ENCODE measurements at places on chromosomes 1 and 21.

- DNase-seq: no peak
Measured at GRCh38 chr21:29085106-29085752, 11.8 kb upstream of the CCT8 start.

DNA sequence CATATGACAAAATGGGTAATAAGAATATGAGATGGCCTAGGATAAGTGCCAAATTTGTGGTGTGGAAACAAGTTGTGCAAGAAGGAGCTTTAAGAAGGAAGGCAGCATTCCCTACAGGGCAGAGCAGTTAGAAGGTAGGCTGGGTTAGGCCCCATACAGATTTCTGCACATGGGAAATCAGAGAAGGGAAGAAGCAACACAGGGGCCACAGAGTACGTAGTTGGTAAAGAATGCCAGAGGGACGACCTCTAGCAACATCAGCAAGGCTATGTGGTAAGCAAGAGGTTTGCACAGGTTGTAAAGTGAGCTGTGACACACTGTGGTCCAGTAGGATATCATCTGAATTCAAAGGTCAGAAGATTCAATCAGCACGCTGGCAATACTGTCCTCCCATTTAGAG, 765.6 kb upstream of the B3GALT2 start:
- DNase-seq: no peak

GRCh38 chr21:26845066-26845758, at the start of gene ADAMTS1:
TSS of gene ADAMTS1 (minus strand) at chr21:26845409. CDS start at chr21:26844954, 455 bp downstream.
- no peak for DNase-seq

- DNase-seq: no peak
Measured at GRCh38 chr1:119782631-119783325, 14.1 kb upstream of the HMGCS2 start.

- DNase-seq: no peak
Measured at GRCh38 chr1:244138399-244138798, 87.3 kb downstream of the ZBTB18 start.

DNA sequence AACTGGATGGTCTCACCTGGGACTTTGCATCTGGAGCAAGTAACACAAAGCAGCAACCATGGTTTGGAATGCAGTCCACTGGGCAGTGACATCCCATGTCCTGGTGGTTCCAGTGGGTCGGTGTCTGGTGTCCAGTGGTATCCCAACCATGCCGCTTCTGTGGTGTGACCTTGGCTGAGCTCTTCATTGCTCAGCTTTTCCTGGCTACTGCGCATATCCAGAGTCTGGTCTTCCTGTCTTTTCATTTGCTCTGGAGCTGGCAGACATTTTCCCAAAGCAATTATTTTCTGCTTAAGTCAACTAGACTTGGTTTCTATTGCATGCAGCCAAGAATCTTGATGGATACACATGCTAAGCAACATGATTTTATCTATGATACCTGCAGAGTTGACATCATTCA, 28.4 kb upstream of the CD2 start:
- DNase-seq: no peak

DNA sequence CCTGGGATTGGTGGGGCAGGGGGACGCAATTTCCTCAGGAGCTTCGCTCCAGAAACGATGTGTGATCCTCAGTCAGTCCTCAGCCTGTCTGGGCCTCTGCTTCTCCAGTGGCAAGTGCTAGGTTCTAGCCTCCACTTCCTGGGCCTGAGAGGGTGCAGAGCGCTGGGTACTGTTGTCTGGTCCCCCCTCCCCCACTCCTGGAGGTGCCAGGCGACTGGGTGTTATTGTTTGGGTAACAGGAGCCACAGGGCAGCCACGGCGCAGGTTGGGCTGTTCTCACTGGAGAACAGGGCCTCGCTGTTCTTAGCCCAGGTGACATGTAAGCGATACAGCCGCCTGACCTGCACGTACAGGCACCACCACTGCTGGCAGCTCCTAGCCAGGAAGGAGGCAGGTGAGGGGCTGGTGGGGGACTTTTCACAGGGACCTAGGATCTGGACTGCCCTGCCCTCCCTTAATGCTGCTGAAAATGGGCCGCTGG, 2.1 kb downstream of the RPS6KA1 start:
- DNase-seq: no peak

GRCh38 chr1:57707631-57708030, 283.8 kb upstream of the DAB1 start:
- no peak for DNase-seq

- no peak for DNase-seq
Measured at GRCh38 chr1:19391596-19391981, 79.5 kb downstream of the SLC66A1 start.

DNA sequence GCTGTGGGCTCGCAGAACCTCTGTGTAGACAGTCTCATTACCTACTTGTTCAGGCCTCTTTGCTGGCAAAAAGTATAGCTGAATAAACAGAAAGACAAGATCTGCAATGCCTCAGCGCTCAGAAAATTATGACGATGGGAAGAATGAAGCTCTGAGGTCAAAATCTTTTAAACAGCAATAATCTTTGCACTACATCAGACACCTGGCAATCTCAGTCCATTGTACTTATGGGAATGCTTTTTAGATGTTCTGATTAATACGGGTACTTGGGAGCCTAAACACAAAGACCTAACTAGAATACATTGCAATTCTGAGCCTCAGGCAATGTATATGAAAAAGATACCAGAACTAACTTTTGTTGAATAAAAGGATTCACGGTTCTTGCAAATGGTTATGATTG, 410.7 kb downstream of the SMYD3 start:
- DNase-seq: no peak

DNA sequence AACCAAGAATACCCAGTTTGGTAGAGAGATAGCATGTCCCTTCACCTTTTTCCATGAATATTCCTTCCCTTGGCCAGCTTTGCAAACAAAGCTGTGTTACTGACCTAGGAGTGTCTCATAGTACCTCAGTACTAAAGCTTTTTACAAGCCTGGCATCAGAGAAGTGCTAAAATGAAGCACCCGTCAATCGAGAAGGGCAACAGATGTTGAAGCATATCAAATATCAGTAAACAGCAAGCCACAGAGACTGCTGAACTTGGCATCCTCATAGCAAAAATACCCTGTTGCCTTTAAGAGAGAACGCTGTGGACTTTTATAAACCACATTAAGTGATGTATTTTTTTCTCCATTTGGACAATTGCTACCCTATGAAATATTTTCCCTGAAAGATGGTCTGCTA, 128.6 kb upstream of the HOOK1 start:
- no peak for DNase-seq

DNA sequence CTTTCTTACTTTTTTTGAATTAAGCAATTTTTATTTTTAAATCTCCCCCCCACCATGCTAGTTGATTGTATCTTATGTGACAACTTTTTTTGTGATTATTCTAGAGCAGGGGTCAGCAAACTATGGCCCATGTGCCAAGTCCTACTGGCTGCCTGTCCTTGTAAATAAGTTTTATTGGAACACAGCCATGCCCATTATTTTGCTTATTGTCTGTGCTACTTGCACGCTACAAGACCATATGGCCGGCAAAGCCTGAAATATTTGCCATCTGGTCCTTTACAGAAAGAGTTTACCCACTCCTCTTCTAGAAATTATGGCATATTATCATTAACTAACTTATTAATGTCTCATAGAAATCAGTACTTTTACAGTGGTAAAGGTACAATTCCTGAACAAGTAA, 51.7 kb downstream of the AK5 start:
- DNase-seq: no peak

DNA sequence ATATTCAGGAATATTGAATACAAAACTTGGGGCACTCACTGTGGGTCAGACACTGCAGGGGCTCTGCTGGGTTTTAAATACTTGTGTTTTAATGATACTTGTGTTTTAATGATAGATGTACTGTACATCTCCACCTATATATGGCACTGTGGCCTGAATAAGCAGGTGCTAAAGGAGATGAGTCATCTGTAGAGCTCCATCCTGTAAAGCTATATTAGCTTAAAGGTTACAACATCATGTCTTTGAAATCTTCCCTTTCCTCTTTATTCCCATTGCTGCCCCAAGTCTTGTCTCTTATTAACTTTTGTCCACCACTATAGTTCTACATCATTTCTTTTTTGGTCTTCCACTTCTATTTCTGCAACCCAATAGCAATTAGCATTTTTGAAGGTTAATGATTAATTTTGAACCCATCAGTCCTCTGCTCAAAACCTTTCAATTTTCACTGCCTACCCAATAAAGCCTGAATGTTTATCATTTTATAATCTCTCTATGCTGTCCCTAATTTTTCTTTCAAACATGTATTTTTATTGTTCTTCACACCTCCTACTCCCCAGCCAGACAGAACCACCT, 113.3 kb upstream of the PTGFR start:
- DNase-seq: no peak

DNA sequence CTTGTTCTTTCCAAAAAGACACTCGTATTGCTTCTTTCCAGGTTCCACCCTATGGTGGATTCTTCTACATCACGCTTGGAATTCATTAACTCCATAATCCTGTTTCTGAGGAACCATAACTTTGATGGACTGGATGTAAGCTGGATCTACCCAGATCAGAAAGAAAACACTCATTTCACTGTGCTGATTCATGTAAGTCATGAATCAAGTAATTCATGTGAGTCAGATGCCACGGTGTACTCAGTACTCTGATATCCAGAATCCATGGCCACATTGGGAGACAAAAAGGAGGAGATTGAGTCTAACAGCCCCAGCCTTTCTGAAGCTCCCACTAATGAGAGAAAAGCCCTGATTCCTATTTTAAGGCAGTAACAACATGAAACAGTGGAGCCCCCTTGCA, 7.4 kb downstream of the CHI3L2 start:
- DNase-seq: no peak

- no peak for DNase-seq
Measured at GRCh38 chr1:205920159-205920558, 23.1 kb downstream of the SLC26A9 start.

- DNase-seq: no peak
Measured at GRCh38 chr1:101739826-101740330, 256.8 kb downstream of the OLFM3 start.

GRCh38 chr1:208329300-208329699, 85.1 kb upstream of the PLXNA2 start:
- DNase-seq: no peak

DNA sequence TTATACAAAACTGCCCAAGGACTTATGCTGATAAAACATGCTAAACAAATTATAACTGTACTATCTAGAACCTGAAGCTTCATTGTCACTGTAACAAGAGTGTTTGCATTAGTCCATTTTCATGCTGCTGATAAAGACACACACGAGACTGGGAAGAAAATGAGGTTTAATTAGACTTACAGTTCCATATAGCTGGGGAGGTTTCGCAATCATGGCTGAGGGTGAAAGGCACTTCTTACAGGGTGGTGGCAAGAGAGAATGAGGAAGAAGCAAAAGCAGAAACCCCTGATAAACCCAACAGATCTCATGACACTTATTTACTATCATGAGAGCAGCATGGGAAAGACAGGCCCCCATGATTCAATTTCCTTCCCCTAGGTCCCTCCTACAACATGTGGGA, 100.4 kb downstream of the SPATA6 start:
- DNase-seq: no peak

GRCh38 chr1:205576805-205577761, 54.7 kb downstream of the ELK4 start:
- DNase-seq: no peak

DNA sequence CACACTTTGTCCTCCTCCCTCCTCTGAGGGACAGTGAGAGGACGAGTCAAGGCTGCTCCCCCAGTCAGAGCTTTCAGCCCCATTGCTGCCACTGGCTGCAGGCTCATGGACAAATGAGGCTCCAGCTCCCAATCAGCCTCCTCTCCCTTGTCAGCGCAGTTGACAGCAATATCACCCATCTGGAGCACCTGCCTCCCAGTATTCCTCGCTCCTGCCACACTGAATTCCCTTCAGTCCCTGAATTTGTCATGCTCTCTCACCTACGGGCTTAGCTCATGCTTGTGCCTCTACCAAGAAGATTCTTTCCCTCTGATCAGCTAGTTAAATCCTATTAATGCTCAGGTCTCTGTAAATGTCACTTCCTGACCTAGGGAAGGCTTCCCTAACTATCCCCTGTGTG, 54.4 kb upstream of the SYT6 start:
- no peak for DNase-seq

GRCh38 chr1:246214708-246215509, 292.2 kb downstream of the SMYD3 start:
- DNase-seq: no peak

- DNase-seq: no peak
Measured at GRCh38 chr1:29453502-29454240, 217.3 kb downstream of the PTPRU start.

GRCh38 chr21:36111238-36111637, 23.6 kb upstream of the CBR3 start:
- DNase-seq: no peak

DNA sequence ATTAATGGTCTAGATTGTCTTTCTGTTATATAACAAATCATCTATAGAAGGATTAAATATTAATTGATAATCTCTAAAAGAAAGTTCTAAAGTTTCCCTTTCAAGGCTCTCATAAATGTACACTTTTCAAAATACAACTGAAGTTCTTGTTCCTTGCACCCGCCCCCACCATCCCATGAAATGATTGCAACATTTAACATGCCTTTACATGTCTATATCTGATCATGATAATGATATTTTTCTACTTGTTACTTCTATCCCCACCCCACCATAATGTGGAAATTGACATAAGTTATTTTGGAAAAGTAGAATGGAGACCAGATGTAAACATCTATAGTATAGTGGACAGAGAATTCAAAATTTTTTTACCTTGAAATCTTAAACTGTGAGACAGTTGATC, 186.6 kb downstream of the NTNG1 start:
- DNase-seq: no peak

GRCh38 chr21:38733972-38734546, 71.7 kb upstream of the ETS2 start:
- peak; percentile 70 for DNase-seq

- DNase-seq: no peak
Measured at GRCh38 chr1:160637821-160638539, 8.9 kb downstream of the SLAMF1 start.

GRCh38 chr1:48019714-48020315, 22.6 kb upstream of the TRABD2B start:
- no peak for DNase-seq

DNA sequence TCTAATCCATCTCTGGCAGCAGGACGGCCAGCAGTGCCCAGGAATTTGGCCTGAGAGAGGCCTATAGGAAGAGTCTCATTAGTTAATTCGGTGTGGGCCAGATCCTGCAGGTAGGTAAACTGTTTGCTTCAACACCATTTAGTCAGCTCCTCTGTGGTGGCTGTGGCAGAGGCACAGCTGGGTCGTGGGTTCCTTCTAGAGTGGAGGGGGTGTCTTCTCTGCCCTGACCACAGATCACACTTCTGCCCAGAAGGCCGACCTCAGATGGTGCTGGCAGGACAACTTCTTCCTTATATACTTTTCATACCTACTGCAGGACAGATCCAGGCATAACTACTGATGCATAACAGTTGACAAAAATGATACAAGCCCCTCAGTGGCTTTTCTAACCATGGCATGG, 281.4 kb downstream of the RPS6KC1 start:
- DNase-seq: no peak

Data from stimulated activated CD4-positive, alpha-beta T cell treated with anti-CD3 and anti-CD28 coated beads, Interleukin-1b, Interleukin-23, amount 100 ng/mL, for 1 hour (primary cell).